ENCODE measurements at places on chromosomes 16 and 17. TPM values are rescaled to one million over a fixed set of nuclear protein-coding genes. Genes with fewer than 3 reads are reported as not detected.

DNA sequence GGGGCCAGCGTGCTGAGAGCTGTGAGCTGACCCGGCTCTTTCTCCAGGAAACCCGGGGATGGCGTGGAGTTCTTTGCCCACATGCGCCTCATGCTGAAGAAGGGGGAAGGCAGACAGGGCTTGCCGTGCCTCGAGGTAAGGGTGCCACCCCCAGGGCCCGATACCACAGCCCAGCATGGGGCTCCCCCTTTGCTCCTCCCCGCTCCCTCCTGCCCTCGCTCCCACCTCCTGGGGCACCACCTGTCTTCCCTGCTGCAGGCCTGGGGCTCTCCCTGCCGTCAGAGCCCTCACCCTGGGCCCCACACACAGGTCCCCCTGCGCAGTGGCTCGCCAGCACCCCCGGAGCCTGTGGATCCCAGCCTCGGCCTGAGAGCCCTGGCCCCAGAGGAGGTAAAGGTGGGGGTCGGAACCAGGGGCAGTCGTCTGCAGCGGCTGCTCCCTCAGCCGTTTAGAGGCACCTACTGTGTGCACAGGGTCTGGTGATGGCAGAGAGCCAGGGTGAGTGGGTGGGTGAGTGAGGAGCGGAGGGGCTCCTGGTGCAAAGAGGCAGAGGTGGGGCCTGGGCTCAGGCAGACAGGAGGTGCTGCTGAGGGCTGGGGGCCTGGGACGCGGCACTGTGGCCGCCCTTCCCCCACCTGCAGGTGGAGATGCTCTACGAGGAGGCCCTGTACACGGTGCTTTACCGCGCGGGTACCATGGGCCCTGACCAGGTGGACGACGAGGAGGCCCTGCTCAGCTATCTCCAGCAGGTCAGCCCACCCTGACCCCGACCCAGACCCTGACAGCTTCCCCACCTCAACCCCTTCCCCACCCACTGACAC is 5.6 kb downstream of the BAIAP3 start:
- no peak for DNase-seq

- no peak for DNase-seq
Observed at GRCh38 chr16:86398201-86398600, 112.1 kb upstream of the FOXF1 start.

- no peak for DNase-seq
Observed at GRCh38 chr17:55348749-55349354, 72.8 kb downstream of the MMD start.

DNA sequence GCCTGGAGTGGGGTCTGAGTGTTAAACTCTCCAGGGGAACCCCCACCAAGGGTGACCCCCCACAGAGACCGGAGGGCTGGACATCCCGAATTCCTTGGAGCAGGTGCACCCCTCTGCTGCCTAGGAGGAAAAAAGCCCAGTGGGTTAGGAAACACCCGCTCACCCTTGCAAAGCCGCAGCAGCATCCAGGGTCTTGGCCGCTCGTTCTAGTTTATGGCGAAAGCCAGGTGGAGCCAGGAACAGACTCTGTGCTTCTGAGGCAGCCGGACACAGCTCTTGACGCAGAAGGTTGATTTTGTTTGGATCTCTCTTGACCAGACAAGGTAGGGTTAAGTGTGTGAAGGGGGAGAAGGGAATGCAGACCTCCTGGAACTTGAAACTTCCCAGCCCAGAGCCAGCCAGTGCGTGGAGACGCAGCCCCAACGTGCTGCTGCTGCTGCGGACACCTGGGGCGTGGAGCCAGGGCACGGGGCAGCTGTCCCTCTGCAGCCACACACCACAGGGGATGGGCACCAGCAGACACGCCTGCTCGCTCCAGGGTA is 154.5 kb downstream of the LAT start:
- no peak for DNase-seq

DNA sequence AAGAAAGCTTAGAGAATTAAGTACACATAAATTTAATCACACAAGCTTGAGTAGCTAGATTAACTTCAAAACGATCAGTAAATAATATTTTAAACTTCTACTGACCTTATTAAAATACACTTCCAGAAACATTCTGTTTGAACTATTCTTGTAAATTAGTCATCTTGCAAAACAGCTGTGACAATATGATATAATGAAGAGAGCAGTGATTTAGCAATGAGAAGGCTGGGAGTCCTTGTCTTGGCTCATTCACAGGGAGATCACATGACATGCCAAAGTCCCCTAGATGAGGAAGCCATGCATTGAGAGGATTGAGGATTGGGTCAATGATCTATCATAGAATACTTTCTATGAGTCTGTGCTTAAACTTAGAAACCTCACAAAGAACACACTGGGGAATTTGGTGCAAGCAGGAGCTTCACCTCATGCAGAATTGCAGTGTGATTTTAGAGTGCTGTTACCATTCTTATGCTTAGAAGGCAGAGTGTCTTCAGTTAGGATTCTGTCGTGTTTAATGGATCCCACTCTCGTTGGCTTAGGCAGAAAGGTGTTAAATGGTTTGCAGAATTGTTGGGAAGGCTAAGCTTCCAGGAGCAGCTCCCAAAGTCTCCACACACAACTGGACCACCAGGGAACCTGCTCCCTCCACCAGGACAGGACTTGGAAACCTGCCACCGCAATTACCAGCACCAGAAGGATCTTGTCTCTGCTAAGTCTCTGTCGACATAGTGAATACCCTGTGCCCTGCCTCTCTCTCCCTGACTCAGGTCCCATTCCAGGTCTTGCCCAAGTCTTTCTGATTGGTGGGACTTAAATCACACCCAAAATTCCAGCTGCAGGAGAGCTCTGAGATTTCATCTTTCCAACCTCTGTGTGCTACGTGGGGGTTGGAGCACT is 87.1 kb downstream of the USP22 start:
- DNase-seq: no peak

DNA sequence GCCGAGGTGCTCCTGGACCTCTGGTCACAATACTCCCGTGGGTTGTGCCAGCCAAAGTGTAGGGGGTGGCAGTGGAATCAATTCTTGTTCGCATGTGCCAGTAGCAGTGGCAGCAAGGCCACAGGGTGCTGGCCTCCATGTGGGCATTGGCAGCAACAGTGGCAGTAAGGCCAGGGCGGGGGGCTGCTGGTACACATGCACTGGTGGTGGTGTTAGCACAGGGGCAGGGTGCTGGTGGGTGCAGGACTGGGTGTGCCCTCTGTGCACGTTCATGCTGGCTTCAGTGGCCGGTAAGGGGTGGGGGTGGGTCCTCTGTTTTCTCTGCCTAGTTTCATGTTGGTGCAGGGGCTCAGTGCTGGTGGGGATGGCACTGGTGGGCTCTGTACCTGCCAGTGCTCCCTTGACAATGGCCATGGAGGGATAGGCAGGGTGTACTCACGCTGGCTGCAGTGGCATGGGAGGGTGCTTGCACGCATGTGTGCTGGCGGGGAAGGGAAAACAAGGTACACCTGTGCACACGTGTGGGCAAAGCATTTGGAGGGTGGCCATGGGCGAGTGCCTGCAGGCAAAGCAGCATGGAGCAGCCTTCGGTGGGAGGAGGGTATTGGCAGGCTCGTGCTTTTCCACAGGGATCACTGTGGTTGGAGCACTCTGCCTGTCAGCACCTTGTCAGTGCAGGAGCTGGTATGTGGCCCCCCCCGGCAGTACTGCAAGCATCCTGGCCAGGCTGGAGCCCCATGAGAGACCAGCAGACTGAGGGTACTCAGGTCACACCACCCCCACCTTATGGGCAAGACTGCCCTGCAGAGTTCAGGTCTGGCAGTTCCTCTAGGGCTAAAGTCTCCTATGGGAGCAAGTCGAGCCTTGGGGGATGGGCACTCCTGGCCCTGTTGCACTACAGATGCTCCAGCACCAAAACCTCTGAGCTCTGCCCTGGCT is 35.8 kb downstream of the NF1 start:
- no peak for DNase-seq

GRCh38 chr17:7394452-7395191 is at the start of gene PLSCR3:
Gene PLSCR3, minus strand, starts transcription at chr17:7394525. Its CDS starts 415 bp downstream, at chr17:7394110.
- peak; percentile 80 for DNase-seq

GRCh38 chr16:27405546-27406451 is 3.8 kb downstream of the IL21R start:
- DNase-seq: no peak

- no peak for DNase-seq
Observed at GRCh38 chr17:81808778-81809555, 5.0 kb downstream of the GCGR start.

GRCh38 chr17:51725185-51725584 is 433.3 kb downstream of the CA10 start:
- DNase-seq: no peak

DNA sequence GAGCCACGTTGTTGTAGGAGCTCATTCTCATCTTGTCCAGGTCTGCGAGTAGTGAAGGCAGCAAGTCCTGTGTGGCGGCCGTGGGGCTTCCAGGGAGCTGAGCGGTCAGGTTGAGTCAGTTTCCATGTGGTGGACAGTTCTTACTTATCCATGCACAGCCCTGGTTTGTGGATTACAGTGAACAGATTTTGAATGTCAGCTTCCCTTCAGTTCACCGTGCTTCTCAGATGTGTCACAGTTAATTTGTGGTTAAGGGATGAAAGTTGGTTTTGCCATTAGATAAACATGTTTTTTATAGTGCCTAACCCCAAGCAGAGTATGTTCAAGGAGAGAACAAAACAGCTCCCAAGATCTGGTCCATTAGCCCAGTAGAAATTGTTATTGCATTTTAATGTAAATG is 103.1 kb downstream of the RPTOR start:
- DNase-seq: no peak

GRCh38 chr17:17305281-17305801 is 2.2 kb downstream of the NT5M start:
- no peak for DNase-seq

GRCh38 chr17:21476867-21477266 is 100.7 kb downstream of the KCNJ12 start:
- DNase-seq: no peak

- DNase-seq: no peak
Observed at GRCh38 chr16:81565321-81566028, 120.9 kb downstream of the CMIP start.

DNA sequence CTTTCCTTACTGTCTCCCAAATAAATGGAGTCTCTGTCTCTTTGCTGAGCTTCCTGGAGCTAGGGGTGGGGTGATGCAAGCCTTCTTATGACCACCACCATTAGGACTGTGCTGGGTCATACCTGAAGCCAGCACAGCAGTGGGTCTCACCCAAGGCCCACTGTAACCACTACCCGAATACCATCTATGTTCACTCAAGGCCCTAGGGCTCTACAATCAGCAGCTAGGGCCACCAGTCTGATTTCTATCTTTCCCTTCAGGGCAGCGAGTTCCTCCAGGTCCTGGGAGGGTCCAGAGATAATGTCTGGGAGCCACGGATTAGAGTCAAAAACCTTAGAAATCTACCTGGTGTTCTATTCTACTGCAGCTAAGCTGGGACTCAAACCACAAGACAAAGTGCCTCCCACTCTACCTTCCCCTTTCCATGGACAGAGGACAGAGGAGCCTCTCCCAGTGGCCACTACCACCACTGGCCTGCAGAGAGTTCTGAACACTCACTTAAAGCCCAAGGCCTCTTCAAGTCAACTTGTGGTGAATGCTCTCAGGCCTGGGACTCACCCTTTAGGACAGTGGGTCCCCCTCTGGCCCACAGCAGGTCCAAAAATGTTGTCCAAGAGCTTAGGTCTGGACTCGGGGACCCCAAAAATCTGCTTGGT is 10.9 kb upstream of the TMEM219 start:
- no peak for DNase-seq

GRCh38 chr17:61159221-61159814 is 240.3 kb upstream of the TBX2 start:
- no peak for DNase-seq

DNA sequence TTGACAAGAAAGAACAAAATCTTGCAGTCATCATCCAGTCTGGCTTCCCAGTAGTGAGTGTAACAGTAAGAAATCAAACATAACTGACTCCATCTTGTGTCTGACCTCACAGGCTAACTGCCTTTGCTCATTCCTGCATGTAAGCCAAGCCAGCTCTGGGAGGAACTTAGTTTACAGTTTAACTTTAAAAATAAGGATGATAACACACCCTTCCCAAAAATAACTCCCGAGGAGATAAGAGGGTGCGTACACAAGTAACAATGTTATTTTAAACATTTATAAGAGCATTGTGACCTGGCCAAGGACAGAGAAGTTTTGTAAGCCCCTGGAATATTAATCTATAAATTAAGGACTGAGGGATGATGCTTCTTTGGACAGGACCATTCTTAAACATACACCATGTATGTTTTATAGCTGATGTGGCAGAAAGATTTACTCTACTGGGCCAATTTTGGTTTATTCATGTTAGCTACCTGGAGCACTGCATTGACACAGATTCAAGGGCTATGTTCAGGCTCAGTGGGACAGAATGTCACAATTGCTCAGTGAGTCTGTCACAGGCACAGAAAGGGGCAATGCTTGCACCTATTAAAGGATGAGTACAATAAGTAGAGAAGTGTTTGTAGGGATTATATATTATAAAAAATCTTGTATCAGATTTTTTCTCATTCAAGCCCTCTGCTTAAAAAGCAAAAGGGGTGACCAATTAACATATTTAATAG is 344.1 kb downstream of the UTP18 start:
- no peak for DNase-seq

GRCh38 chr17:35191001-35191695 is 3.0 kb downstream of the SLC35G3 start:
- DNase-seq: no peak

- no peak for DNase-seq
Observed at GRCh38 chr16:3161235-3162018, 26.6 kb upstream of the OR1F1 start.

- DNase-seq: no peak
Observed at GRCh38 chr16:59470556-59470955, 736.4 kb upstream of the GOT2 start.

GRCh38 chr17:77735566-77736198 is 222.8 kb upstream of the TNRC6C start:
- DNase-seq: peak; percentile 55

CRHR1 gene
- total RNA-seq: 2.8 TPM

SPNS3 gene
- total RNA-seq: 0.15 TPM

ZPBP2 gene
- not detected for total RNA-seq

ZSCAN10 gene
- total RNA-seq: not detected

TP53TG3F gene
- not detected for total RNA-seq

BAHCC1 gene
- 17.0 TPM for total RNA-seq

CD300E gene
- under 0.01 TPM for total RNA-seq

OTOA gene
- 1.5 TPM for total RNA-seq

KRTAP2-1 gene
- total RNA-seq: not detected

KRTAP16-1 gene
- total RNA-seq: not detected

RPH3AL gene
- 9.6 TPM for total RNA-seq

SLFN12L gene
- 3.5 TPM for total RNA-seq

CLEC18A gene
- 1.0 TPM for total RNA-seq

RNF43 gene
- total RNA-seq: 19.0 TPM

TNFRSF17 gene
- total RNA-seq: 0.44 TPM

ENPP7 gene
- not detected for total RNA-seq

Measured in breast epithelium (tissue), 4 donors.